ENCODE measurements at places on chromosomes 2 and 18.

DNA sequence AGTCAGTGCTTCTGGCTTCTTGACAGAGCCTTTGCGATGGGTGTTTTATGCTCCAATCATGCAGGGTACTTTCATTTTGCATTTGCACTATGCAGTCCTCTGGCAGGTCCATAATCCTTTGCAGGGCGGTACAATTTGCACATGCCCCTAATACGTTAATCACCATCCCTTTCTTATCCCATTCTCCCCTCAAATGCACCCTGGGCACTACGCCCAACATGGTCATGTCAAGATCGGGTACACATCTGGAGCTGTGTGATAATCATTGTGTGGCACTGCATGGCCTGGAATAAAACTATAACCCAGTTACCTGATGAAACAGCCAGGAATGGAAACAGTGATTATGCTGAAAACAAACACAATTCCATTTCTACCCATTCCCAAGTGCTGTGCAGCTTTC, 27.7 kb downstream of the LOXHD1 start:
- DNase-seq = no peak

DNA sequence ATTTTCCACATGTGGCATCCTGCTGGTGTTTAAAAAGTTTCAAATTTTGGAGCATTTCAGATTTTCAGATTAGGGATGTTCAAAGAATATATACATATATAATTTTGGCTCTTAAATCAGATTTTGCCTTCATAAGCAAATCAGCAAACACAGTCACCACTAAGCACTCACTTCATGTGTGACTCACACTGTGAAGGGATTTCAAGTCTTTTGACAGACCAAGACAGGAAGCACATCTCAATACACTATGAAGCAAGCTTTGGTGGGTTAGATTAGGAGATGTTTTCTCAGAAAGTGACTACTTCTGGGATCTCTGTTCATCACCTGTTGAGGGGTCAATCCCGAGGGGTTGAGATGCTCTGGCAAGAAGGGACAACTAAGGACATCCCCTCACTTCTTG, 227.8 kb upstream of the RBBP8 start:
- DNase-seq = no peak

GRCh38 chr2:73414696-73415095, 29.1 kb downstream of the ALMS1 start:
- DNase-seq = no peak

- DNase-seq = no peak
Observed at GRCh38 chr2:190933361-190933760, 52.7 kb downstream of the GLS start.

GRCh38 chr2:150144546-150145298, 342.7 kb downstream of the RND3 start:
- no peak for DNase-seq

DNA sequence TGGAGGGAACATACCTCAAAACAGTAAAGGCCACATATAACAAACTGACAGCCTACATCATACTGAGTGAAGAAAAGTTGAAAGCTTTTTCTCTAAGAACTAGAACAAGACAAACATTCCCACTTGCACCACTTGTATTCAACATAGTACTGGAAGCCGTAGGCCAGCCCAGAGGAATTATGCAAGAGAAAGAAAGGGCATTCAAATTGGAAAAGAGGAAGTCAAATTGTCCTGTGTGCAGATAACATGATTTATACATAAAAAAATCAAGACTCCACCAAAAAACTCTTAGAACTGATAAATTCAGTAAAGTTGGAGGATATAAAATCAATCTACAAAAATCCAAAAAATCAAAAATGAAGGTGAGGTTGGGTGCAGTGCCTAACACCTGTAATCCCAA, 8.0 kb upstream of the KDM3A start:
- DNase-seq = no peak

- no peak for DNase-seq
Observed at GRCh38 chr18:13266218-13267100, 47.9 kb downstream of the LDLRAD4 start.

DNA sequence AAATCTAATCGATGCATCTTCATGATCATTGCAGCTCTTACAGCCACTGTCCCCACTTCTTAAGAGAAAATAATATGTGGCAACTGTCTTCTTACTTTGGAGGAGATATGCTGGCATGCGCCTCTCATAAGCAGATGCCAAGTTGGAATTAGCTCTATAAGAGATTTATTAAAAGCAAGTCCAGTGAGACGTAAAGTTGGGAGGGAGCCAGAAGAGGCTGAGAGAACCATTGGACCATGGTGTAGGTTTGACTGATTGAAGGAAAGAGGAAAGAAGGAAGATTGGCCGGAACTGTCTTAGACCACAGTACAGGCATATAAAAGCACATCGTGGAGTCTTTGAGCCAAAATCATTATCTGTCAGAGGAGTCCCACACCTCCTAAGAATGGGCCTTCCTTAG, 265.7 kb upstream of the ZC3H15 start:
- DNase-seq = no peak

GRCh38 chr18:32753656-32754260, 19.1 kb downstream of the KLHL14 start:
- DNase-seq = no peak

GRCh38 chr18:76709659-76710645, 112.4 kb upstream of the ZNF236 start:
- peak; percentile 24 for DNase-seq

DNA sequence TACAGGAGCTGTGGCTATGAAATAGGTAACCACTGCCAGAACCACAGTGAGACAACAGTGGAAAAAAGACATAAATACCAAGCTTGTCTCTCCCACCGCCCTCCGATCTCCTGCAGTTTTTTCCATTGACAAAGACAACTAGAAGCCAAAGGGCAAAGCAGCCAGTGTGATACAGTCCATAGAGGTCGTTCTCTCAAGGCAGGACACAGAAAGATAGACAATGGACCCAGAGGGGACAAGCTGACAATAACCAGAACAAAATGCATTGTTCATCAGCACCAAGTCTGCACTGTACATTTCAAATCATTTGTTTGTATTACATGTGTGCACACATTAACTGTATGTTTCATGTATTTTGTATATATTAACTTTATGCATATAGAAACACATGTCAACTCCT, 233.0 kb upstream of the NOL4 start:
- DNase-seq = no peak

Measured in GDM1 (cell line).